Activated naive CD8-positive, alpha-beta T cell treated with anti-CD3 and anti-CD28 coated beads, Interleukin-2, amount 50 U/mL, for 24 hours (primary cell): ENCODE measurements at places on chromosomes 11 and 22.

GRCh38 chr11:6319704-6320410 lies 444 bp downstream of the CAVIN3 start:
- DNase-seq: peak; percentile 62

- no peak for DNase-seq
Observed at GRCh38 chr22:42080287-42080686, 787 bp downstream of the SMDT1 start.

GRCh38 chr11:70732023-70732880 lies 333.9 kb downstream of the CTTN start:
- DNase-seq: no peak

DNA sequence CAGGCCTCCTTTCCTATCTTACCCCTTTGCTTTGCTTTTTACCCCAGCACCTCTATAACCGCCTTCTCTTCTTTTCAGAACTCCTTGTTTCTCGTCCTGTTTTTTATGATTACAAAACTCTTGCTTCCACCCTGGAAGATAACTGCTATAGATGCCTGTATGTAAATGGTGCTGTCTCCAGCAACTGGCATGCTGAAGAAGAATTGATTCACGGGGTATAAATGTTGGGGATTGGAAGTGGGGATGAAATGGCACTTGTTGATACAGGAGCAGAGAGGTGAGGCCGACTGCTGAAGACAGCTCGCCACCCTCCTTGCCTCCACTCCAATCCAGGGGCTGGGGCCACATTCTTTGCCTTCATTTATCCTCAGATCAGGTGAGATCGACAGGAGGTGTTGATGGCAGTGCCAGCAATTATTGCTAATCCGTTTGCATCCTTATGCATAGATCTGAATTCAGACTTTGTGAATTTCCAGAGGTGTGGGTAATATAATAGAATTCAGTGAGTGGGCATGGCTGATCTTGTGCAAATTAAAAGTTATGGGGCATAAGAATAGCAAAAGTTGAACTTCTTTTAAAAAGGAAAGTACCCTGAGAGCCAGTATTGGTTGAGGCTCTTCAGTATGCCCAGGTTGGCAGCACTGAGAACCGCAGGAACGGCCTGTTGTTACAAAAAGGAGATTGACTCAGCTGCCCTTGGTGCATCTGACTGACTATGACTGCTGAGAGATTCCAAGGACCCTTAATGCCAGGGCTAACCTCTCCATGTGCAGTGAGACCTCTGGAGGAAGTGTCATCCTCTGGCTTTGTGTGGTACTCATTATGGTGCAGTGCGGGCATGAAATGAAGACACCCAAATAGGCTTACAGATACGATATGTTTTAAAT lies 5.3 kb downstream of the NEAT1 start:
- DNase-seq: peak; percentile 52

- no peak for DNase-seq
Observed at GRCh38 chr11:66619080-66619554, 2.7 kb downstream of the RBM14 start.
